T-cell (primary cell): ENCODE measurements at places on chromosomes 16 and 17.

- no peak for DNase-seq
These were observed 186.0 kb upstream of the ZNF469 start for GRCh38 chr16:88196471-88197400.

GRCh38 chr16:67384778-67385510 is 8.4 kb downstream of the TPPP3 start:
- DNase-seq, result no peak

GRCh38 chr17:32523017-32523680 is 36.4 kb downstream of the CDK5R1 start:
- no peak for DNase-seq

- no peak for DNase-seq
These were observed 78.4 kb downstream of the ANKFN1 start for GRCh38 chr17:56231693-56232092.

DNA sequence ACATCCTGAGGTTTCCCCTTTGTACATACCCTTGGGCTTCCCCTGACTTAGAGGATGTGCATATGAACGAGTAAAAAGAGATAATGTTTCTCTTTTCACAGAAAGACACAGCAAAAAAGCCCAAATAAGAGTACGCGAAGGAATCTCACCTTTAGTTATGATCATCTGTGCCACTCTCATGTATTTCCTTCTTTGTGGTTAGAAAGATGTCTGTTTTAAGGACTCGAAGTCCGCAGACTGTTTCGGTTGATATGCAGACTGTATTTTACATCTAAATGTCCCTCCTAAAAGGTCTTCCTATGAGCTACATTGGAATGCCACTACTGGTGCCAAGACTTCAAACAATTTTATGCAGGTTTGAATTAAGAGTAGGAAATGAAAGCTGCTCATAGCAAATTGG is 102.3 kb upstream of the GOT2 start:
- no peak for DNase-seq
